ENCODE measurements at places on chromosomes 7 and 10.

- DNase-seq: peak; percentile 81
Observed at GRCh38 chr7:128833148-128833945, 3.1 kb downstream of the FLNC start.

DNA sequence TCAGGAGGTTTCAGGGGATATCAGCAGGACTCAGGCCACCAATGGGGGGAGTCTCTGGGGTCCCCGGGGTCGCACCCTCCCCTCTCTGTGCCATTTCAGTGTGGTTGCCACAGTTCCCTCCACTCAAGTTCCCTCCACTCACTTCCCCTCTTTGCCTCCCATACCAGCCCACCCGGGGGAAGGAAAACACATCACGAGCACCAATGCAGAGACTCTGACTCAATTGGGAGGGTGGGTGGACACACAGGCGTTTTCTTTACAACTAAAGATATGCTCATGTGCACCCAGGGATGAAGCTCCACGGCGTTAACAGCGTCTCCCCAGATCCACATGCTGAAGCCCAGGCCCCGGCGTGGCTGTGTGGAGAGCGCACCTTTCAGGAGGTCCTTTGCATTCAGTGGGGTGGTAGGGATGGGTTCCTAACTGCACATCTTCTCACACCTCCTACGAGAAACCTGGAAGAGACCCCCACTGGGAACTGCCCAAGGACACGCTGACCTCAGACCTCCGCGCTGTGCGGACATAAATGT is 254.1 kb downstream of the ZMYND11 start:
- no peak for DNase-seq

DNA sequence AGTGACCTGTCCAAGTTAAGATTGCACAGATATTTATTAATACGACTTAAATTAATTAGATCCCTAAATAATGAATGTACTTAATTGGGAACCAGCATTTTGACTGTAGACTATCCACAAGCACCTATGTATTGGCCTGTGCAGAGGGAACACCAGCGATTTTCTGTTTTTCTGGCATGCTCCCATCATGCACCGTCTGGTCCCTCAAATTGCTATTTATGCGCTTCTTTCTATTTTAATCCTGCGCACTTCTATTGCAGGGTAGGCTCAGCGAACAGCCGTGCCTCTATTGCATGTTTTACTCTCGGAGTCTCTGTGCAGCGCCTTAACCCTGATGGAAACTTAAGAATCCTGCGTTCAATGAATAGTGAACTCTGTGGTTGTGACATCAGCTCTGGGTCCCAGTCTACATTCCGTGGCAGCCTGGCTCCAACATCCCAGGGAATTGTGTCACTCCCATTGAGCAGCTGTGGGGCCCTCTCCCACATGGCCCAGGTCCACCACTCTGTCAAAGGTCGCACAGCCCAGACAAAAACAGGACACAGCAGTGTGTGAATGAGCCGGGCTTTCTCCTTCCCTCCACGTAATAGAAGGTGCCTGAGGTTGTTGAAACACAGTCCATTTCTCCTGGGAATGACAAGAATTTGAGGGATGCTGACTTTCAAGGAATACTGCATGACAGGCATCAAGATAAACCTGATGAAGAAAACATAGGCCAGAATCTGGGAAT is 239.7 kb upstream of the KLF6 start:
- DNase-seq: no peak

GRCh38 chr10:29688230-29688661 is 53.5 kb upstream of the SVIL start:
- no peak for DNase-seq

DNA sequence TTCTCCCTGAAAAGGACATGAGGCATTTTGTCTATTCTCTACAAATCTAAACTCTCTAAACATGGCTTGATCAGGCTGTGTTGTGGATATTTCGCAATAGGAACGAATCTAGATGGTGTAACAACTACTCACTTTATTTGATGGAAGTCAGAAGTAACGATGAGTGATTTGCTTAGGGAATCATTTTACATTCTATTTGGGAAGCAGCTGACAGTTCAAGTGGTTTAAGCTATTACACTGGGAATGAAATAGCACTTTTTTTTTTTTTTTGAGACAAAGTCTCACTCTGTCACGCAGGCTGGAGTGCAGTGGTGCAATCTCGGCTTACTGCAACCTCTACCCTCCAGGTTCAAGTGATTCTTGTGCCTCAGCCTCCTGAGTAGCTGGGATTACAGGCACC is 44.1 kb downstream of the NPY start:
- DNase-seq: no peak

- no peak for DNase-seq
Observed at GRCh38 chr7:79782256-79782655, 328.8 kb upstream of the MAGI2 start.

DNA sequence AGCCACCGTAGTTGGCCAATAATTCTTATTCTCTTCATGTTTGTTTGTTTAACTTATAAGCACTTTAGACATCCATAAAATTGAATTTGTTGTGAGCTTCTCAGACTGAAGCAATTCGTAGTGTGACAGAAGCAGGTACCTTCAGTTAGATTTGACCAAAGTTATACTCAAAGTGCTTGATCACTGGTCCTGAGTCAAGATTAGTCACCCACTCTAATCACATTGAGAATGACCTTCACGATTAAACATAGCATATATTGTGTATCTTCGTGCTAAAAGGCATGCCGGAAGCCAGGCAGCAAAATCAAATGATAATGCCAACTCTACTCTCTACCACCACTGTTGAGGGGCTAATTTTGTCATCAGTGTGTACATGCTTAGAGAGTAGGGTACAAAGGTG is 763.7 kb upstream of the MBL2 start:
- DNase-seq: no peak

DNA sequence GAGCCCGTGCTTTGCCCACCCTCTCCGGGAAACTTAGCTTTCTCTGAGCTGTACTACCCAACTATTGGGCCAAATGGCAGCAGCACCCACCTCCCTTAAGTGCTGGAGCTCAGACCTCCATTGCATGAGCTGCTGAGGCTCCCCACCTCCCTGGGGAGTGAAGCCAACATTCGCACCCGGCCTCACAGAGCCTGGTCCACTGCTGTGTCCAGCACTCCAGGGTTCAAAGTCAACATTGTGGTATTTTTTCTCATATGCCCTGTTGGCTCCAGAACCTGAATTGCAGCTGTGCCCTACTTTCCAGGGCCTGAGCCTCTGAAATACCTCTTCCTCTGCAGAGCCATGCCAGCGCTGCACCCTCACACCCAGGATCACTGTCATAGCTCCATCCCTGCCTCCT is 29.7 kb downstream of the ITGA8 start:
- no peak for DNase-seq

DNA sequence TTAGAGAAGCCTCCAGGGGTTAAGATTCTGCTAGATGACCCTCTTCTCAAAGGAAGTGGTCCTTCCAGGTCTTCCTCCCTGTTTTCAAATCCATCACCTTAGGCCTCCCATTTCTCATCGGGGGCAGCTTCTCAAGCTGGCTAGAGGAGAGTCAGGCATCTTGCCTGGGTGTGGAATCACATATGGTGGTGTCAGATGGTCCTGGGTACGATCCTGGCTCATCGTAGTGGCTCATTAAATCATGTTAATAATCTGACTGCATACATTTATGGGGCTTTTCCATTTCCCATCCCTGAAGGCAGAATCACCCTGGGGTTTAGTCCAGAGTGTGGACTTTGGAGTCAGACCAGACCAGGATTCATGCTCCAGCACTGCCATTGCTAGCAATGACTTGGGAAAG is 132.6 kb downstream of the RPS24 start:
- no peak for DNase-seq

GRCh38 chr10:3780021-3780770 is 4.8 kb downstream of the KLF6 start:
- no peak for DNase-seq

DNA sequence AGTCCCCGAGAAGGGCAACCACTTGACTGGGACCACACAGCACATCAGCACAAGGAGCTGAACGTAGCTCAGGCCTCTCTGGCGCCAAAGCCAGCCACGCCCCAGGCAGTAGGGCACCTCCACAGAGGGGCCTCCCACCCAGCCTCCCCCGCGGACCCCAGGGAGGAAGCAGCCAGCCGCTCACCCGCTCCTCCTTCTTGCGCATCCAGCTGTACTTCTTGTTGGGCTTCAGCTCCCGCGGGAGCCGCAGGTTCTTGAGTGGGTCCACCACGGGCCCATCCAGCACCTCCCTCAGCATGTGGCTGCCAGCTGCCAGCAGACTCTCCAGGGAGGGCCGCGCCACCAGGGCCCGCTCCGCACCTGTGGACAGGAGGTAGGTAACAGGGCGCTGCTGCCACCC is 61.2 kb downstream of the TNRC18 start:
- no peak for DNase-seq

All from left colon (tissue), 2 donors.